Omental fat pad (tissue), 4 donors: ENCODE measurements at places on chromosomes 12 and 14. TPM values are rescaled to one million over a fixed set of nuclear protein-coding genes. Genes with fewer than 3 reads are reported as not detected.

DNA sequence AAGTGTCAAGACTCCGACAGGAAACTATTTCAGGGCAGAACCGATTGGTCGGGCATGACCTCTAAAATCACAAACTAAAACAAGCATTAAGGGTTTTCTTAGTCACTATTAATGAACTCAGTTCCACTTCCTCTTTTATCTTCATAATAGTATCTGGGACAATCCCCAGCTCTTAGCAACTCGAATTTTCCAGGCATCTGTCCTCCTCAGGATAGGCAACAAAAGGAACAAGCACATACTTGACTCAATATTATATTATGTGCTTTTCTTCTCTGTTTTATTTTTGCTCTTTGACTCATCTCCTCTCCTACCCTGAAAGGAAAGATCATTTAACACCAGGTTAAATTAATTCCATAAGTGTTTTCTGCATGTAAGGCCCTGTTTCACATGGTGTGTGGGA, 638.3 kb upstream of the TBX3 start:
- DNase-seq, result no peak

GRCh38 chr12:15193946-15194345, 27.3 kb downstream of the RERG start:
- no peak for DNase-seq

- no peak for DNase-seq
These were observed 152.3 kb upstream of the OTX2 start for GRCh38 chr14:56962444-56963080.

DNA sequence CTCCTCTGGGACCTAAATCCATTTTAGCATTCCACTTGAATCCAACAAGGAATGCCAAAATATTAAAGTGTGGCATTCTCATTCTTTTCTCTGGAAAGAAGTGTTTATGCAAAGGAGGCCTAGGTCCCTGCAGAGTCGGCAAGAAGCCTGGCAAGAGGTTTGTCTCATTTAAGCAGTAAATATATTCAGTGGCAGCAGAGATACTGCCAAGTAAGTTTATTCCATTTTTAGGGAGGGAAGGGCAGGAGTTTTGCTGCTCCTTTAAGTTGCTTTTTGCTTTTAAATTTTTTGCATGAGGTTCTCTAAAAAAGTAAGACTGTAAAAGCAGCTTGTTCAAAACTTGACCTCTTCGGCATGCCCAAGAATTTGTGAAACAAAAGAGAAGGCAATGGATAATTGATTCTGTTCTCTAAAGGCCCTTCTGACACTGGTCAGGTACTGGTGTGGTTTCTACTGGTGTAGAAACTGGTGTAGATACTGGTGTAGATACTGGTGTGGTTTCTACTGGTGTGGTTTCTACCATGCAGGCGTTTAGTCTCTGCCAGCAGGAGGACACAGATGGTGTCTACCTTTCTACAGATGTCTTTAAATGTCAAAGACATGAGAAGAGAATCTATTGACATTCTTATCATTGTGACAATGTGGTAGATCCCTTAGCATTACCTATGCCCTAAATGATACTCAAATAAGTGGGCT, 107.3 kb downstream of the SAMD4A start:
- no peak for DNase-seq

- DNase-seq, result no peak
These were observed 56.3 kb downstream of the SIX6 start for GRCh38 chr14:60565211-60565610.

- no peak for DNase-seq
These were observed 46.9 kb downstream of the PHLDA1 start for GRCh38 chr12:75984577-75985182.

- DNase-seq, result no peak
These were observed 35.5 kb upstream of the MAX start for GRCh38 chr14:65137648-65138307.

DNA sequence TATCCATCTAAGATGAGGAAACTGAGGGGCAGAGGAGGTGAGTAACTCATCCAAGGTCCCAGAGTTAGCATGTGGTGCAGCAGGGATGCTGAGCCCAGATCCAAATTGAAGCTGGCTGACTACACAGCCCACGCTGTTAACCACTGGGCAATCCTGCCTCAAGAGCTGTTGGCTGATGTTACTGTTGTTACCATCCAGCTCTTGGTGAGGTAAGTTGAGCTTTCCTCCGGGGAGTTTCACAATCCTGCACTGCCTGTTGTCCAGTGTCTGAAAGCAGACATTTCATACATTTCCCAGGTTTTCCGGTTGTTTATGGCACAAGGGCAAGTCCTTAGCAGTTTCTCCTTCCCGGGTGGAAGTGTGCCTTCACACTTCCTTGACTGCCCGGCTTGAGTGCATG, 14.5 kb downstream of the CYP46A1 start:
- no peak for DNase-seq

- no peak for DNase-seq
These were observed 34.3 kb upstream of the TEX22 start for GRCh38 chr14:105363847-105364708.

GRCh38 chr14:51419685-51420084, 179.6 kb downstream of the TMX1 start:
- DNase-seq, result no peak

DNA sequence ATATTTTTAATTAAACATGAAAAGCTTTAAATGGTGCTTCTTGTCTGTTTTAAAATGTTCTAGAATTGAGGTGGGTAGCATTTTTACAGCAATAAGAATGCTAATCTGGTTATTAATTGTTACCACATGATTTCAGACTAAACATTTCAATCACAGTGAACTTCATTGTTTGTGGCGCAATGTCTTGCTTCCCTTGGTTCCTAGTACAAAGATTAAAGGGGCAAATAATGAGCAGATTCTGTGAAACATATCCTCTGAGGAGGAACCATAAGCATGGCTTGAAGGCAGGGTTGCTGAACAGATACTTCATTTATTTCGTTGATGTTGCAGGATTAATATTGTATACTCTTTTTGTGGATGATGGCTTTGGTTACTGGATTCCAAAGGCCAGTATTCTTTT, 162.1 kb downstream of the FUT8 start:
- DNase-seq, result no peak

GRCh38 chr12:20269337-20270067, 98.8 kb upstream of the PDE3A start:
- no peak for DNase-seq

- no peak for DNase-seq
These were observed 10.5 kb downstream of the WNT5B start for GRCh38 chr12:1639538-1639937.

GRCh38 chr14:23538785-23539184, 12.8 kb downstream of the ZFHX2 start:
- DNase-seq, result no peak

GRCh38 chr14:23359722-23360447, 5.1 kb downstream of the EFS start:
- no peak for DNase-seq

DNA sequence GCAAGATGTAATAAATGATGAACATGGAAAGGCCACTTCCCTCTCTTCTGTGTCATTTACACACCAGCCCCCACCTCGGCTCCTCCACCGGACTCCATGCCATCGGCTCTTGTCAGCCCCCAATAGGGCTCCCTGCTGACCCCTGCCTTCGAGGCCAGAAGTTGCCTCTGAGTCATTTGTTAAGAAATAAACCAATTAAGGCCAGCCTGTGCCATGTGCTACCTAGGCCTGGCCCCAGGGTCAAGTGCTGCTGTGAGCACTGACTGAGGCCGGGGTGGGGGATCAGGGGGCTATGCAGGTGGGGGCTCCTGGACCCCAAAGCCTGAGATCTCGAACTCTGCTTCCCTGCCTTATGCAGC, 53.2 kb downstream of the TESC start:
- no peak for DNase-seq

DNA sequence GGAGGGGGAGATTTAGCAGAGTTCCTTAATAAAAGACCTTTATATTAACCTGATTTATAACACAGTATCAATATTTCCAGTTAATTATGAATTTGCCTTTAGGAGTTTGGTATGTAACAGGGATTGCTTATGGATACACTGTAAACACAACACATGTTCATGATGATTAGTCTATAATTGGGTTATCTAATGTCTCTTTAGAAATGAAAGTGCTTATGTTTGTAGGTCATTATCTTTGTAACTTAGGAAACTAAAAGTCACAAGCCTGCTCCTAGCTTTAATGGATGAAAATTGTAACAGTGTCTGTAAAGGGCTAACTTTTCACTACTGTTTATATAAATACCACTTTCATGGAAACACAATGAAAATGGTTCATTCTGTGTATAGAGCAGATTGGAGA, 9.4 kb downstream of the PDE3A start:
- no peak for DNase-seq

DNA sequence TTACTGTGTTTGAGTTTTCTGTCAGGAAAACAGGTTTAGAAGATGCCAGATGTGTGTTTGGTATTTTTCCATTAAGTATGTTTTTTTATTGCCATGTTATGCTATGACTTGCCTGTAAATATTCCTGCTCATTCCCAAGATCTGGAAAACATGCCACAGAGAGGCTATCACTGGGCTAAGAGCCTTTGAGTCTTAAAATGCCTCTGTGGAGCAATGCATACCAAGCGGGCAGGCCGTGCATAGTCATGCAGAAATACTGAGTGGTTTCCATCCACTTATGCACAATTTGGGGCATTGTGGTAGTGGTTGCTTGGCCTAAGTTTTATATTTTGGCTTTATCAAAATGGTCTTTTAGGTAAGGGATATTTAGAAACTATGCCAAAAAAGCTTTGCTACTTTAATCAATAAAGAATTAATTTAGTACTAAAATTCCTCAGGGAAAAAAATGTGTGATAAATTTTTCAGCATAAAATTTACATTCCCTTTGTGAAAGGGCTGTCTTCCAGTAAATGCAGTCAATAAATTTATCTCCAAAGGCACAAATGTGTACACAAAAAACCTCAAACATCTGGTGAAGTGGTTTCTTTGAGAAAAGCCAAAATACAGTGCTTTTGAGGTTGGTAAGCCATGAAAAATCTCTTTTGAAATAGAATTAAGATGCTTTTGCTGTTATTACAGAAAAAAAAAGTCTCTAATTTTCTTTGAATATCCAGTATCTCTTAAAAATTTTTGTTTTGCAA, 341.3 kb upstream of the FBXO33 start:
- DNase-seq, result no peak

GRCh38 chr12:15044471-15044870, 71.6 kb downstream of the PDE6H start:
- DNase-seq, result no peak

DNA sequence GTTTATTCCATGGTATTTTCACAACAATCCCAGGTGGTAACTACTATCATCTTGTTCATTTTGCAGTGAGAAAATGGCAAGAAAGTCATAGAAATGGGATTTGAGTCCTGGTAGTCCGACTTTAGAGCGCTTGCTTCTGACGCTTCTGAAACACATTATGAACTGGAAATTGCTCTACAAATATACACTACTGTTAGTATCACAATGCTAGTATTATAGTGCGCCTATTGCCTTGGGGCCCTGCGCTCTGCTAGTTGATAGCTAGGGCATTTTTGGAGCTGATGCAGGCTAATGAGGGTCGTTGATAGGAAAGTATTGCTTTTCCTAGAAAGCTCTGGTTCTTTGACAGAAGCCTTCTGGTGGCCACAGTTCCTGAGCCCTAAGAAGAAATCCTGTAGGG, 61.0 kb downstream of the ETV6 start:
- no peak for DNase-seq

GRCh38 chr14:75079521-75079920, 10.1 kb downstream of the ZC2HC1C start:
- no peak for DNase-seq

GRCh38 chr12:47303207-47303606, 223.4 kb upstream of the AMIGO2 start:
- DNase-seq, result no peak

- no peak for DNase-seq
These were observed 7.8 kb downstream of the KRT76 start for GRCh38 chr12:52769354-52769753.

- DNase-seq, result no peak
These were observed 7.9 kb upstream of the FBRSL1 start for GRCh38 chr12:132481771-132482745.

GRCh38 chr14:21408147-21408546, 24.3 kb upstream of the SUPT16H start:
- no peak for DNase-seq

DNA sequence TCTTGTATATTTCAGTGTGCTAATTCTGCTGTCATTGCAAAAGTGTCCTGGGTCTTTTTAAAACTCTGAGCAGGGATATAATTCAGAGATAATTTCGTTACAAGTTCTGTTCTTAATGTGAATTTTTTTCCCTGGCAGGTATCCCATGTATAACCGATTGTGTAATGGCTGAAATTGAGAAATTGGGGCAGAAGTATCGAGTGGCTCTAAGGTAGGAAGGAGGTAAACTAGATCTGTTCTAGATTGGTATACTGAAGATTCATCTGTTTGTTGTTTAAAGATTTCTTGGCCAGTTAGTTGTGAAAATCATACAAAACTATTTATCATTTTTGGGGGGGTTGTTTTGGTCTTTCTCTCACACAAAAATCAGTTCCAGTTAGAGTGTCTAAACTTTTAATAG, 10.2 kb downstream of the FCF1 start:
- DNase-seq, result no peak

- DNase-seq, result no peak
These were observed 135.7 kb upstream of the ATXN7L3B start for GRCh38 chr12:74401966-74402365.

DNA sequence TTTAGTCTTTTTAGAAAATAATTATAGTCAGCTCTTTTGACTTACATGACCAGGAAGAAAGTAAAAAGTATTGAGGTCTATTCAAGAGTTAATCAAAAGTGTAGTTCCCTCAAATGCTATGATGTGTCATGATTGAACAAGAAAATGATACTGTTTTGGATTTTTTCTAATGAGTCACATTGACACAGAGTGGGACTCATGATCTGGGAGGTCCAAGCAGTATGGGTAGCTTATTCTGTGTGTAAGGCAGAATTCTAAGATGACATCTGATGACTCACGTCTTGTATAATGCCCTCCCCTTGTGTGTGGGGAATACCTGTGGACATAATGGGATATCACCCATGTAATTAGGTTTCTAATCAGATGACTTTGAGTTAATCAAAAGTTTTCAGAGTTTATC, 178.1 kb upstream of the DDHD1 start:
- DNase-seq, result no peak

Gene NPFF
- not detected for total RNA-seq

Gene RFX4
- not detected for total RNA-seq

Gene PPP1R36
- 1.4 TPM for total RNA-seq

Gene TTC8
- 10.6 TPM for total RNA-seq

Gene CLEC4C
- total RNA-seq, result not detected

Gene MORN3
- total RNA-seq, result not detected

Gene NELL2
- total RNA-seq, result 21.6 TPM

Gene FCF1
- 31.3 TPM for total RNA-seq

Gene PLEKHG7
- 0.12 TPM for total RNA-seq

Gene PRICKLE1
- total RNA-seq, result 10.9 TPM

Gene LALBA
- total RNA-seq, result not detected

Gene SIX6
- total RNA-seq, result not detected

Gene TAS2R19
- total RNA-seq, result 3.2 TPM

Gene EEF1AKMT3
- 6.1 TPM for total RNA-seq

Gene TC2N
- 26.8 TPM for total RNA-seq

Gene ANO4
- 2.4 TPM for total RNA-seq
